Activated CD8-positive, alpha-beta memory T cell treated with anti-CD3 and anti-CD28 coated beads for 4 hours (primary cell): ENCODE measurements at places on chromosomes 6 and 20.

DNA sequence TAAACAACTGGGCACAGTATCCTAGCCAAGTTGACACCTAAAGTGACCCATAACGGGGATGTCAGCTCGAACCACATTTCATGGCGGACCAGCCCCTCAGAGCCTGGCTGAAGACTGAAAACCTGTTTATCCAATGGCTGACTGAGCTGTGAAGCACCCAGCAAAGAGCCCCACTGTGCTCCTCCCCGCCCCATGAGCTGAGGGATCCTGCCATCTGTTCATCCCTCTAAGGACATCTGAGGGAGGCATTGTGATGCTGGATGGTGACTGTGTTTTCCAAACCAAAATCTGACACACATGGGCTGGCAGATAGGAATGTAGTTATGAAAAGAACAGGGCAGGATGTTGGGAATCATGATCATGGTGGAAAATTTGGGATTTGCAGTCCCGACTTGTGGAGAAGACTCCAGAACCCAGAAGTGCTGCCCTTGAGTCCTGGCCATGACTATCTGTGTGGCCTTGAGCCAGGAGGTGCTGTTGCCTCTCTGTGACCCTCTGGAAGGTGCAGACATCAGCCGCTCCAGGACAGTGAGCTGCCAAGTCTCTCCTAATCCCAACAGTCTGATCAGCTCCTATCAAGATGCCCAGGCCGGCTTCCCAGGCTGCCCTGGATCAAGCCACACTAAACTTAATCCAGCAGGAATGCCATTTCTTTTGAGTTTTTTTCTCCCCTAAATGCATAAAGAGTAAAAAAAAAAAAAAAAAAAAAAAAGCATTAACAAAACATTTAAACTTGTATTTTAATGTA, 5.7 kb downstream of the EDN3 start:
- DNase-seq, result no peak

- DNase-seq, result no peak
Observed at GRCh38 chr6:45044510-45045252, 283.4 kb upstream of the RUNX2 start.

DNA sequence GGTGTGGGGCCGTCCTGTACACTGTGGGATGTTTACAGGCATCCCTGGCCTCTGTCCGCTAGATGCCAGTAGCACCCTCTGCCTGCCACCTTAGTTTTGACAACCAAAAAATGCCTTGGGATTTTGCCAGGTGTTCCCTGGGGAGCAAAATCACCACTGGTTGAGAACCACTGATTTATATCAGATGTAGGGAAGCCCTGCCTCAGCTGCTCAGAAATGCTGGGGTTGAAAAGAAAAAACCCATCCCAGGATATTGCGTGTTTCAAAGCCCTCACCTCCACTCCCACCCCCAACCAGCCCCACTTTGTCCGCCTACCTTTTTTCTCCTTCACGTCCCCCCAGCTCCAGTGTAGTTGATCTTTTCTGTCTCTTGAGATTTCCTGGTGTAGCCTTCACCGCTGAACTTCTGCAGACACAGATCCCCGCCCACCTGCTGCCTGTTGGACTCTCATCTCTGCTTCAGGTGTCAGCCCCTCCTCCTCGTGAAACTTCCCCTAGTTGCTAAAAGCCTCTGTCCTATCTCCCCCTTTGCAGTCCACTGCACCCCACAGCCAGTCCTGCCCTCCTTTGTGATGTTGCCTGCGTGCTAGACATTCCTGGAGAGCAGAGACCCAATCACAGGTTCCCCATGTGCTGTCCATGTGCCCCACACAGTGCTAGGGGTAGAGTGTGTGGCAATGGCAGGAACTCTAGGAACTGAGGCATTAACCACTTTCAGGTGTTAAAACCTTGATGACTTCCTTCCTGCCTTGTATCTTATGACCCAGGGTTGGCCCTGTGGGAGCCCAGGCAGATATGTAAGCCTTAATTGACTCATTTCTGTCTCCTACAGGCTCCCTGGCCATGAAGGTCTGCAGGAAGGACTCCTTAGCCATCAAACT, 98.9 kb downstream of the TBC1D7 start:
- DNase-seq, result no peak

DNA sequence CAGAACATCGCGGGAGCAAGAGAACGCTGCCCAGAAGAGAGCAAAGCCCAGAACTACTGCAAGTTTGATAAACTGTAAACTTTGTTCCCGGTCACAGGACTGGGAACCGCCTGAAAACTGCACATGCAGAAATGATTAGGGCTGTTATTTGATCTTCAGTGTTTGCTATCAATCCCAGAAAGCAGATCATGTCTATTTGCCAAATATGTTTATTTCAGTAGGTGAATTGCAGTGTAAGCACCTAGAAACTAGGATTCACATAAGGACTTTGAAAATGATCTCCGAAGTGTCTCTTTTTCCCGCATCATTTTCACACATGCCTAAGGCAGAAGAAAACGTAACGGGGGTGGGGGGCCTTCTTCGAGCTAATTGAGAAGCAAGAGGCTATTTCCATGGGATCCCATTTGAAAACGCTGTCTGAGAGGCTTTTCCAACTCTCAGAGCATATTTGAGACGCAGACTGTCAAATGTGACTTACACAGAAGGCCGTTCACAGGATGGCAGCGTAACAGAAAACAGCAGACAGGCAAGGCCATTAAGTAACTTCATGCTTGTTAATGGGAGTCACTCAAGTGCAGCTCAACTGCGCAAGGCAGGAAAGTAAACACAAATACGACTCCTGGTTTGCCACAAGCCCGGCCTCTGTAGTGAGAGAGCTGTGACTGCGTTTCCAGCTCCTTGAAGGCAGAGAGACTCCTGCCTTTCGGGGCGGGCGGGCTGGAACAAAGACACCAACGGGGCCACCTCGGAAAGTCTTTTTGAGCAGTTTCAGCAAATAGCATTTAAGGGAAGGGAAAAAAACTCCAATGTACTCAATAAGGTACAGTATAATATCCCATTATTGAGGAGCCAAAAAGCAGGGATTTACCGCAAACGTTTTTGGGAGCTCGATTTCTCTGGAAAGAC, 144.7 kb upstream of the ZNF217 start:
- DNase-seq, result no peak

GRCh38 chr6:84052204-84052882, 18.8 kb downstream of the MRAP2 start:
- no peak for DNase-seq

DNA sequence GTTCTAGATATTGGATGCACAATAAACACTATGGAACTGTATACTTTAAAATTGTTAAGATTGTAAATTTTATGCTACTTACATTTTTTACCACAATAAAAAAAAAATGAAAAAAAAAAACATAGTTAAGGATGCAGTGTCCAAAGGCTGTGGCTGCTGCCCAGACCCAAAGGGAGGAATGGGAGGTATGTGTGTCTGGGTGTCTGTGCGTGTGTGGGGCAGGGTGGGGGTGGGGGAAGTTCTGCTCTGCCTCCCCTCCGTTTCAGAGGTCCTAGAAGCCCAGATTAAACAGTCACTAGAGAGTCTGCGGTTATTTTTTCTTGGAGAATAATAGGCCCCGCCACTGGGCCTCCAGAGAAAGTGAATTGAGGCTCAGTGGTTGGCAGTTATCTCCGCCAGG, 136.4 kb upstream of the ARMC2 start:
- no peak for DNase-seq

DNA sequence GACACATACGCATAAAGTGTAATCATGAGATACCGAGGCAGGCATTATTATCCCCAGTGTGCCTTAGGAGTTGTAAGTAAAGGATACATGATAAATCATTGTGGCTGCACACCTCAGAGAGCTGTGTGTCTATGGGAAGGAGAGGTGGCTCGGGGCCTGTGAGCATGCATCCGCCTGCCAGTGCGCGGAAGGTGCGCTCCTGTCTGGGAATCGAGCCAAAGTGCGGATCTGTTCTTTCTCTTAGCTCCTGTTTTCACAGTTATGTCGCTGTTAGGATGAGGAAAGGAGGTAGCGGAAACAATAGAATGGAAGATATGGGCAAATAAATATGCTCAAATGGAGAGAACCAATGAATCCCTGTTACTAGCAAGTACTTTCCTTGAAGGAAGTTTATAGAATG, 98.0 kb downstream of the ANKRD6 start:
- no peak for DNase-seq

GRCh38 chr6:165146456-165146855, 162.9 kb downstream of the C6orf118 start:
- DNase-seq, result no peak

- DNase-seq, result no peak
Observed at GRCh38 chr6:109512271-109512817, 29.3 kb upstream of the ZBTB24 start.

DNA sequence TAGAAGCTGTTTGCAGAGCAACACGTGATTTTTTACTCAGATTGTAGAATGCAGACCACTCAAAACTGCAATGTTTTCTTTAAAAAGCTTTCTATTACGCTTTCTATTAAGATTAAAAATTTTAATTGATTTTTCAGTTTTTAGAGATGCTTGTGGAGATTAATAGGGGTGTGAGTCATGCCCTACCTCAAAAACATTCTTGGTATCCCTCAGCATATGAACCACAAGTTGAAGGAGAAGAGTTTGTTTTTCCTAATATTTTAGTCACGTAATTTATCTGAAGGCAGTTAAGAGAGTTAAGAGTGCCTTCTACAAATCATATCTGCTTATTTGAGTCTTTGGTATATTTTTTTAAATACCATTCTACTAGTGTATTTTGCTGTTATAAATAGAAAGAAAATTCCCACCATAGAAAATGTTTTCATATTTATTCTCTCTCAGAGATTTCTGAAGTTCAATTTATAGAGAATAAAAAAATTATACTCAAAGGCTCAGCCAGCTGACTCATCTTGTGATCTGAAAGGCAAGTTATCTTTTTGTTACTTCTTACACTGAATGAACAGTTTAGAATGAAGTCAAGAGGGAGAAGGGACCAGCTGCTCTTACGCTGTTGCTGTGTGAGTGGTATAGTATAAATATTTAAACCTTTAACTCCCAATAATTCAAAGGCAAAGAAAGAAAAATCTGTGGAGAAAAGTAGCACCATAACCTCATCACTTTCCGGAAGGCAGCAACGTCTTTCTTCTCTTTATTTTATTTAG, 7.6 kb downstream of the RIPOR2 start:
- no peak for DNase-seq

DNA sequence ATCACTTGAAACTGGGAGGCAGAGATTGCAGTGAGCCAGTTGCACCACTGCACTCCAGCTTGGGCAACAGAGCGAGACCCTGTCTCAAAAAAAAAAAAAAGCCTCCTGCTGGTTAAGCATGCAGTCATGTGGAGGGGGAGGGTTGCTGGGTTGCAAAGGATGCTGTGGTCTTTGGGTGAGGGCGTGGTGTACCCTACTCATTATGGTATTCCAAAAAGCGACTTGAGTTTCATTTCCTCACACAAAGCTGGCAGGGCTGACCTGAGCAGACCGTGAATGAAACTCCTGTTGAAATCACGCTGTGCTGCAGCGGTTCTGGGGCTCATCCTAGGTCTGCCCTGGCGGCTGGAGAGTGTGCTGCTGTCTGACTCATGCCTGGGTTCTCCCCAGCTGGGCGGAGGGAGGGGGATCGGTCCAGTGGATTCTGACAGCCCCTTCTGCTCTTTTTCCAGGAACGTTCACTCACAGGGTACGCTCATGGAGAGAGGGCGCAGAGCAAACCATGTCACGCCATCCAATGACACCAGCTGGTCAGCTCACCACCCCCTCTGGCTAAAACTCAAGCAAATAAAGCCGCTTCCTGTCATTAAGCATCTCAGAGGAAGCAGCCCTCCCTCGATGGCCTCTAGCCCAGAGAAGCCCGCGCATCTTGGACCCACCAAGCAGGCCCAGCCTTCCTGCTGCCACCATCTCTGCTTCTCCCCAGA, 166.2 kb downstream of the SCML4 start:
- DNase-seq, result peak; percentile 13

DNA sequence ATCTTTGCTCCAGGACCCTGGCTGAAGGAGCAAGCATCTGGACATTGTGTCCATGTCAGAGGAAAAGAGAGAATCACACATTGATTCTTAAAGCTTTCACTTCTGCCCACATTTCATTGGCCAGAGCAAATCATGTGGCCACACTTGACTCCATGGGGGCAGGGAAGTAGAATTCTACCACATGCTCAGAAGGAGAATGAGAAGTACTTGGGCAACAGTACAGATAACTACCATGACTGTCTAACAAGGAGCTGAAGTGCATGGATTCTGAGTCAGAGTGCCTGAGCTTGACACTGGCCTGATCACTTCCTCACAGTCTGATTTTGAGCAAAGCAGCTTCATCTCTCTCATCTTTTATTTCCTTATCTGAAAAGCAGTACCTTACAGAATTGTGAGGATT, 38.6 kb downstream of the GHRH start:
- no peak for DNase-seq

- DNase-seq, result no peak
Observed at GRCh38 chr6:153160221-153160620, 29.1 kb upstream of the RGS17 start.

DNA sequence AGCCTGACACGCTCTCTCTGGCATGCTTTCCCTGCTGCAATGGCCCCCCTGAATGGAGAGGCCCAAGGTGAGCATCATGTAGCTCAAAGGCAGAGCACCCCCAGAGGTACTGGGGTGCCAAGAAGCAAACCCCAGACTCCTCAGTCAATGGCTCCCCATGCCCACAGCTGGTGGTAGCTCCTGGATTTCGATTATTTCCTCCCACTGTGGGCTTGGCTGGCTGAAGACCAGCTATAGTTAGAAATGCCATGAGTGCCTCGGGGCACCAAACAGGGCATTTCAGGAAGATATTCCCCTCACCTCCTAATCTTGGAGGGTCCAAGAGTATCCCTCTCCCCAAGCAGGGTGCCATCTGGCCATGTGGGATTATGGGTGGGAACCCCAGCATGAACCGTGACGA, 16.8 kb downstream of the MAP1LC3A start:
- no peak for DNase-seq

GRCh38 chr6:87393026-87393622, 14.6 kb upstream of the CFAP206 start:
- no peak for DNase-seq

- no peak for DNase-seq
Observed at GRCh38 chr20:62048346-62048761, 17.3 kb downstream of the TAF4 start.

- DNase-seq, result no peak
Observed at GRCh38 chr6:67898875-67899274, 736.2 kb upstream of the ADGRB3 start.

DNA sequence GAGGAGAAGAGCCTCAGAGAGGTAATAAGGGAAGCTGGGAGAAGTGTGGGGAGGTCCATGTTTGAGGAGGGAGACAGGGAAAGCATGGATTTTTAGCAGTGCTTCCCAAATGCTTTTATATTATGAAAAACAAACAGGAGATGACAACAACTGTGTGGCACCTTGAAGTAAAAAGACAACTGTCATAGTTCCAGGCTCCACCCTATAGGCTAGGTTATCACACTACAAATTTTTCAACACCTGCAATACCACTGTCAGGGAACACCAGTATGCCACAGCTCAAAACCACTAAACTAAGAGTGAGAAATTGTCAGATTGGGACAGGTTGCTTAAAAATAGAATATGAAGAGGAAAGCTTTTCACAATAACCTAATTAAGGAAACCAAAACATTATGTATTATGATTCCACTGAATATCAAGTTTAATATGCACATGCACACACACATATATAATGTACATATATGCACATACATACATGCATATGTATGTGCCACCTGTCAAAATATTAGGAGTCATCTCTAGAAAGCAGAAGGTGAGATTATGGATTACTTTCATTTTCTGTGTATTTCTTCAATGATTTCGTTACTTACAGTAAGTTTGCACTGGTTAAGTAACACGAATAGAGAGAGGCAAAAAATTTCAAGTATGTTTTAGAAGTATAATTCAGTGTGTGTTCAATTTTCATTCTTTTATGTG, 261.2 kb downstream of the PTPRK start:
- no peak for DNase-seq

- no peak for DNase-seq
Observed at GRCh38 chr6:47567586-47567985, 90.0 kb downstream of the CD2AP start.

- no peak for DNase-seq
Observed at GRCh38 chr6:154179434-154179833, 140.4 kb downstream of the OPRM1 start.
